Epithelial cell of proximal tubule (primary cell): ENCODE measurements at places on chromosomes 1 and 21. TPM values are rescaled to one million over a fixed set of nuclear protein-coding genes. Genes with fewer than 3 reads are reported as not detected.

Gene CDK11A
- 10.3 and 11.6 TPM in 2 replicates for total RNA-seq

Gene RHD
- total RNA-seq = not detected in 2 replicates

Gene RSPH1
- total RNA-seq = 1.8 TPM in 1 of 2 replicates, not detected in the other

Gene KPRP
- total RNA-seq = not detected in 2 replicates

Gene UBL4B
- total RNA-seq = not detected in 2 replicates

Gene LRRC3
- 1.0 and 3.0 TPM in 2 replicates for total RNA-seq

Gene TTLL10
- not detected in 2 replicates for total RNA-seq

Gene RGS4
- total RNA-seq = 6.5 and 21.0 TPM in 2 replicates

Gene BTG3
- 75.0 and 101 TPM in 2 replicates for total RNA-seq

Gene PIGR
- total RNA-seq = 0.06 TPM in 1 of 2 replicates, not detected in the other

Gene SHISAL2A
- 0.17 TPM in 1 of 2 replicates, not detected in the other for total RNA-seq
